ENCODE measurements at places on chromosomes 16 and 17.

DNA sequence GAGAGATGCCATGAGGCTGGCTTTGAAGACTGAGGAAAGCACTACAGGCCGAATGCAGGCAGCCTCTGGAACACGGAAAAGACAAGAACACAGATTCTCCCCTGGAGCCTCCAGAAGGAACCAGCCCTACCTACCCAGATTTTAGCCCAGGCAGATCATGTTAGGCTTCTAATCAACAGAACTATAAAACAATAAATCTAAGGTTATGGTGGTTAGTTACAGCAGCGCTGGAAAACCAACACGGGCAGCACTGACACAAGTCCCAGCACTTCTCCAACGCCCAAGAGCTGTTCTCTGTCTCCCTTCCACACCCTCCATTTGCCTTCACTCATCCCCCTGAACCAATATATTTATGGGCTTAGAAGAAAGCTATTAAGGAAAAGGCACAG, 7.5 kb downstream of the ANKRD11 start:
- no peak for DNase-seq

GRCh38 chr17:63950940-63951907, 19.1 kb upstream of the CD79B start:
- no peak for DNase-seq

DNA sequence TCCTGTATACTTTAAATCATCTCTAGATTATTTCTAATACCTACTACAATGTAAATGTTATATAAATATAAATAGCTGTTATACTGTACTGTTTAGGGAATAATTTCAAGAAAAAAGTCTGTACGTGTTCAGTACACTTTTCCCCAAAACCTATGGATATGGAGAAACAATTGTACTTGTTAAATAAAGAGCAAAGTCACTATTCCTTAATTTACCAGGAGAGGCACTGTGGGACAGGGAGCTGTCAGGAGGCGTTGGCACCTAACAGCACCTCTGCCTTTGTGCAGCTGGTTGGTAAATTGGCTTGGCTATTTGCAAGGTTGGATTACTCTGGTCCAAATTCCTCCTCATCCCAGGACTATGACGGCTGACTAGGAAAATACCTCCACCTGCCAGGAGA, 28.0 kb downstream of the CRHR1 start:
- DNase-seq, result no peak

DNA sequence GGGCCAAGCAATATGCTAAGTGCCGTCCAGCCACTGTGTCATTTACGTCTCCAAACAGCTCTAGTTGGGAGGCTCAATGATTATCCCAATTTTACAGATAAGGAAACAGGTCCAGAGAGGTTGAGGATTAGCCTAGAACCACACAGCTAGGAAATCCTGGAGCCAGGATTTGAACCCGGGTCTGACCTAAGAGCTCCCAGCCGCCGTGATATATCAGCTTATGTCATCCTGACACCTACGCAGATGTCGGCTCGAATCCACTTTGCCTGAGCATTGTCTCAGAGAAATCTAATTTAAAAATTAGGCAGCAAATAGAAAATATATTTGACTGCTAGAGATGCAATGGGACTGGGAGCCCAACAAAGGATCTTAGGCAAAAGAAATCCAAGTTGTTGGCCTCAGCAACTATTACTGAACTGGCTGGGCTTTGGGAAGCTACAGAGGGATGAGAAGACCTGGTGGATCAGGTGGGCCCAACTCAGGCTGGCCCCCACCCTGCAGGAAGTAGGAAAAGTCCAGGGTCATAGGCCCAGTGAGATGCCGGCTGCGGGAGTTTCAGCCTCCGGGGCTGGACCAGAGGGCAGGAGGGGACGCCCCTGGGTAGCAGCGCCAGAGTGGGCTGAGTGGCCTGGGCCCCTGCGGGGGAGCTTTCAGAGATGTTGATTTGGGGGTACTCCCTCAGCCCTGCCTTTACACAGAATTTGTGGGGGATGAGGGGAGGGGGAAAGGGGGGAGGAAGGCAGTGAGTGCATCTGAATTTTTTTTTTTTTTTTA, 35.1 kb upstream of the IL21R start:
- peak; percentile 32 for DNase-seq

DNA sequence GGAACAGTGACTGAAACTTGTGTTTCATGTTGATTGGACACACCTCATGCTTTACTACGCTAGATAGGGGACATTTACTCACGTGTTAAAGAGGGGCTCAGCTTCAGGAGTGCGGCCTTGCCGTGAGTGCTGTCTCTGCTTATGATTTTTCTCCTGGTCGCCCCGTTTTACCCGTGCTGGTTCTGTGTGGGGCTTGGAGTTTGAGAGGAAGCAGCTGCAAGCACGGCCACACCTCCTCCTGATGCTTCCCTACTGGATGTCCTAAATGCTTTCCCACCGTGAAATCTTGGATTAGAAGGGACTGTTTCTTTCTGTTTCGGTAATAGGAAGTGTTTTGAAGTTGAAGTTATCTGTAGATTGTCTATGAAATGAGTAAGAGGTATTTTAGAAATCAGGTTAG, 54.0 kb upstream of the ZNF750 start:
- DNase-seq, result no peak

- DNase-seq, result no peak
These were observed 17.1 kb upstream of the CLEC18A start for GRCh38 chr16:69934044-69934443.

DNA sequence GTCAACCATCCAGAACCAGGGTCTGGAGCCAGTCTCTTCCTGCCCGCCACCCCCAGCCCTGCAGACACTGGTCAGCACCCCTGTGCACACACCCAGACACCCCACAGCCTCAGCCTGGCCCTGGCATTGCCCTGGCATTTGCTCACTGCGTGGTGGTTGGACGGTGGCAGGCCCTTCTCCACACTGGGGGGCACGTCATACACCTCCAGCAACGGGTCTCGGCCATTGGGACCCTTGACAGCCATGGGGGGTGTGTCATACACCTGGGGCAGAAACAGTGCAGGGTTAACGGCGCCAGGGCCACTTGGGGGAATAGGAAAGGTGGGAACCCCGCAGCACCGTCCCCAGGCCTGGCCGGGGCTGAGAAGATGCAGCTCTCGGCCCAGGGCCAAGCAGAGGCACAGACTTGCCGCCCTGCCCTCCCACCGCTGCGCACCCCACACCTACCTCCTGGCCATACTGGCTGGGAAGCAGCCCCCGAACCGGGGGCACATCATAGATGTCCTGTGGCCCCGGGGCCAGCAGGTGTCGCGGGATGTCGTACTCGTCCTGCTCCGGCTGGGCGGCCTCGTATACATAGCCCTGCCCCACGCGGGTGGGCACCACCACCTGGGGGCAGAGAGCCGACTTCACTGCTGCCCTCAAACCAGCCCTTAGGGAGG, 14.6 kb downstream of the BCAR1 start:
- no peak for DNase-seq

DNA sequence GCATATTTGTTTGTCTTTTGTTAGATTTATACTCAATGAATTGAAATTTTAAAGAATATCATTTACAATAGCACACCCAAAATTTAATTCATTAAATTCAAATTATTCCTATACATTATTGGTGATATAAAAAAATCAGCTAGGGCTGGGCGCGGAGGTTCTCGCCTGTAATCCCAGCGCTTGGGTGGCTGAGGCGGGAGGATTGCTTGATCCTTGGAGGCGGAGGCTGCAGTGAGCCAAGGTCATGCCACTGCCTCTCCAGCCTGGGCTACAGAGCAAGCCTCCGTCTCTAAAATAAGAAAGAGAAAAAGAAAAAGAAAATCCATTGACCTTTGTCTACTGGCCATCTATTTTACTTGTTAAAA, 4.5 kb upstream of the PRDM7 start:
- DNase-seq, result no peak

- no peak for DNase-seq
These were observed 1.9 kb downstream of the CALB2 start for GRCh38 chr16:71360378-71360777.

DNA sequence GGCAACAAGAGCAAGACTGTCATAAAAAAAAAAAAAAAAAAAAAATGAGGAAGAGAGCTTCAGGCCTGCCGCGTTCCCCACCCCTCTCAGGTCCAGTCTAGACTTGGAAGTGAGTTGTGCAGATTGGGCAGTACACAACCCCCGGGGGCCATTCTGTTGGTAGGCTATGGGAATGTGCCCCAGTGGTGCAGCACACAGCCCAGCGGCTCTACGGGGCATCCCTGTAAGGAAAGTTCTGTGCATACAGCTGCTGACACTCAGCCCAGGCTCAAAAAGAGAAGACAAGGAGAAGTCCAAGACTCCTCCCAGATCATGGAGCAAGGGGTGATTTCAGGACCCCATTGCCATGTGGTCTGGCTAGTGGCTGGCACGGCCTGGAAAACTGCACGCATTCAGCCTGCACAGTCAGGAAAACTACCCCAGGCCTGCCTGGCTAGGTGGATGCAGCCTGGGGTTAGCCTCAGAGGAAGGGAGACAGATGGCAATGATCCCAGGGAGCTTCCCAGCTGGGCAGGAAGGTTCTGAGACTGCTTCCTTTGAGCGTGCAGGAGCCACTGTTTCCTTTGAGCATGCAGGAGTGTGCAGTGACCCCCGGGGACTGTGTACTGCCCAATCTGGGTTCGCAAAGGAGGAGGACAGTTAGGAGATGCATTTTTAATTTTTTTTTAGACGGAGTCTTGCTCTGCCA, 44.8 kb downstream of the PECAM1 start:
- no peak for DNase-seq

GRCh38 chr16:17027488-17028129, 443.2 kb downstream of the XYLT1 start:
- DNase-seq, result no peak

- DNase-seq, result peak; percentile 29
These were observed 38.5 kb downstream of the TBC1D16 start for GRCh38 chr17:79997011-79997660.

DNA sequence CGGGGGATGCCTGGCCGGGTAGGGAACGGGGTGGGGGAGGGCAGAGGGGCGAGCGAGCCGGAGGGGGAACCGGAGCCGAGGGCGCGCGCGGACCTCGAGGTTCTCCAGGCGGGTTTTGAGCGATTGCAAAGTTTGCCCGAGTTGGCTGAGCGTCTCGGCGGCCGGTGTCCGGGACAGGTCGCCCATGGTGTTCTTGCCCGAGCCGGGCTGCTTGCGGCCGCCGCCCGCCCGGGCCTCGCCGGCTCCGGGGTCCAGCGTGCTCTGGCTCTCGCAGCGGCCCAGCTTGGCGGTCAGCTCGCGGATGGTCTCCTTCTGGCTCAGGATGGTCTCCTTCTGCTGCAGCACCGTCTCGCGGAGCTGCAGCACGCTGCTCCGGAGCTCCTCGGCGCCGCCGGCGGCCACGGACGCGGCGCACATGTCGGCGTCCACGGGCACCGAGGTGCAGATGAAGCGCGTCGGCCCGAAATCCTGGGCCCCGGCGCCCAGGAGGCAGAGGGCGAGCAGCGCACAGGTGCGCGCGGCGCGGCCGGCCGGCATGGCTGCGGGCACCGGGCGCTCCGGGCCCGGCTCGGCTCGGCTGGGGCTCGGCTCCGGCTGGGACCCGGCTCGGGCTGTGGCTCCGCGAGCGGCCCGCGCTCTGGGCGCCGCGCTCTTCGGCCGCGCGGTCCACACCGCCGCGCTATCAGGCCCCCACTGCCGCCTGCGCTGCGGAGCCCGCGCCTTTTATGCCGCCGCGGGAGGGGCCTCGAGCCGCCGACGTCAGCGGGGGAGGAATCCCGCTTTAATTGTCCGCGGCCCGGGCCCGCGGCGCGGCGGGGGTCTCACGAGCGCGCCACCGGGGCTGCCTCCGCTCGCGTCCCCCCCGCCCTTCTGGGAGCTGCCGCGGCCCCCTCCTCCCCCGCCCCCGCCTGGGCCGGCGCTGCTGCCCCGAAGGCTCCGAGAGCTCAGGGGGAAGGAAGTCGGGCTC, at the start of gene NPTX1:
NPTX1 (minus strand) TSS at position 698 of the 967 bp plus-strand sequence; CDS start at position 537, 161 bp downstream.
- DNase-seq, result no peak

DNA sequence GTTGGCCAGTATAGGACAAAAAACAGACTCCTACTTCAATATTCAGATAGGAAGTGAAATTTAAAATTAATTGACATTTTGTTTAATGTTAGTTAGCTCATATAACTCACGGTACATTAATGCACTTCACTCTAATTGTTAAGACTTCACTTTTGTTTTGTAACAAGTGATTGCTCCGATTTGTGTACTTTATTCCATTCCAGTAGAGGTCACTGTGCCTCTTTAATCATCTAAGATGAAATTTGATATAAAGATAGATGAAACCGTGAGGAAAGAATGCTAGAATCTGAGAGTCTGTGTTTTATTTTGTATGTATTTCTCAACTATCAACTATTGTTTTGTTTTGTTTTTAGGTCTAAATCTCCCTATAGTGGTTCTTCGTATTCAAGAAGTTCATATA, 29.0 kb downstream of the RBBP6 start:
- no peak for DNase-seq

DNA sequence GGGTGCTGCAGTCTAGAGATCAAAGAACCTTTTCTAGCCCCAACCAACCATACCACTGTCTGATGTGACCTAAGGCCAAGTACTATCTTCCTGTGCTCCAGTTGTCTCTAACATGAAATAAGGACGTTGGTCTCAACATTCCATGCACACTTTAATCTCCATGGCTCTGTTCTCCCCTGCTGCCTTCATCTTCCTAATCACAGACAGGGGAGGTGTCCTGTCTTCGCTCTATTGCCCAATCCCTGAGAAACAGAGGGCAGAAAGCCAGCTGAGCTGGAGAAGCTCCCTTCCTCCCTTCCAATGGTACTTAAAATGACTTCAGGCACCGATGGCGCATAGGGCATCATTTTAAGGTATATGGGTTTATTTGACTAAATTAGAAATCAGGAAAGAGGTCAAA, 148.9 kb upstream of the GNAO1 start:
- DNase-seq, result no peak

GRCh38 chr17:39709998-39710964, 10.4 kb downstream of the ERBB2 start:
- DNase-seq, result no peak

- no peak for DNase-seq
These were observed 50.7 kb upstream of the CLEC18B start for GRCh38 chr16:74472010-74472409.

DNA sequence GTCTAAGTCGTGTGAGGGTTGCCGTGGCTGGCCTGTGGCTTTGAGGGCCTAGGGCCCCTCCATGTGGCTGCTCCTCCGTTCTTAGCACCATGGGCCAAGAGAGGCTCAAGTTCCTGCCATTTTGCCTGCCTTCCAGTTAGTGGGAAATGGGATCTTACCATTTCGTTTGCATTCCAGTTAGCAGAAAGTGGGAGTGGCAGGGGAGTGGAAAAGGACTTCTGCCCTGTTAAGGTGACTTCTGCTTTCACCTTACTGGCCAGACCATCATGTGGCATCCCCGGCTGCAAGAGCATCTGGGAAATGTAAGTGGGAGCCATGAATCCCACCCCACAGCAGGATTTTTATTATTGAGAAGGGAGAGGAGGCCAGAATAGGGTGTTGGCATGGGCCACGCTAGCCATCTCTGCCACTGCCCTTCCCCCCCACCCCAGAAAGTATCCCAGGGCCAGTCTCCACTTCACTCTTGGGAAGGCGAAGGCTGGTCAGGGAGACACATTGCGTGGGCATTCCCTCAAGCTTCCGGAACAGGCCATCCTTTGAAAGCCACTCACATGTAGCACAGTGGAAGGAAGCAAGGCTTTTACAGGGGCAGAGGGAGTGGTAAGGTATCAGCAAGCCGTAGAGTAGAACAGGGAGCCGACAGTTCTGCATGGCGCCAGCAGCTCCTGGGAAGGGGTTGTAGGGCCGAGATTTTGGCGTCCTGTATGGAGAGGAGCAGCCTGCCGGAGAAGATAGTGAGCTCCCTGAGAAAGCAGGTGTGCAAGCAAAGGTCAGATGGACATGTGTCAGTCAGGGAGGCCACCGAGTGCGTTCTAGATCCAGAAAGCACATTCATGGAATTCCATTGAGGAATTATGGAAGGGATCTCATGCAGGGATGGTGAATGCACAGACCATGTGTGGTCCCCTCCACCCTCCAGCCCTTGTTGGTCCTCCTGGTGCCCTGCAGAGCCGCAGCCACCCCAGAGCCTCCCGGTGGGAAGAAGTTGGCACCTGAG, 33.4 kb downstream of the CMIP start:
- no peak for DNase-seq

- DNase-seq, result no peak
These were observed 64.9 kb downstream of the IRF8 start for GRCh38 chr16:85963753-85964285.
